GM20000 (cell line): ENCODE measurements at places on chromosomes 1 and 21.

- no peak for DNase-seq
Observed at GRCh38 chr1:47978486-47978885, 18.7 kb downstream of the TRABD2B start.

DNA sequence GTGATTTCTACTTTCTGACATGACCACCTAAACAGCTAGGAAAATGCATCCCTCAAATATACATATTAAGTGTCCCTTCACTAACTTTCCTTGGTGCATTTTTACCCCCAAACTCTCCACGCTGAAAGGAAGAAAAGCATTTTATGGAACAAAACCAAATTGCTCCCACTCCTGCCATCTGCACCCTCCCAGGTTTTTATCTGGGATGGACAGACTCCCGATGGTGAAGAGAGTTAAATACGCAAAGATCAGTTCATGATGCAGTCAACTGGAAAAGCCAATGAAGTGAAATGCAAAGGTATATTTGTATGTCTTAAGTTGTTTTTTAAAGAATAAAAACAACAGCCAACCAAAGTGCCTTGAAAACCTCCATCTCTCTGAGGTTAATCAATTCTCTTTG is 2.7 kb downstream of the DSTYK start:
- DNase-seq, result no peak

GRCh38 chr1:237578540-237578939 is 312.2 kb downstream of the ZP4 start:
- DNase-seq, result no peak

GRCh38 chr1:89754518-89754917 is 66.3 kb upstream of the LRRC8D start:
- no peak for DNase-seq

DNA sequence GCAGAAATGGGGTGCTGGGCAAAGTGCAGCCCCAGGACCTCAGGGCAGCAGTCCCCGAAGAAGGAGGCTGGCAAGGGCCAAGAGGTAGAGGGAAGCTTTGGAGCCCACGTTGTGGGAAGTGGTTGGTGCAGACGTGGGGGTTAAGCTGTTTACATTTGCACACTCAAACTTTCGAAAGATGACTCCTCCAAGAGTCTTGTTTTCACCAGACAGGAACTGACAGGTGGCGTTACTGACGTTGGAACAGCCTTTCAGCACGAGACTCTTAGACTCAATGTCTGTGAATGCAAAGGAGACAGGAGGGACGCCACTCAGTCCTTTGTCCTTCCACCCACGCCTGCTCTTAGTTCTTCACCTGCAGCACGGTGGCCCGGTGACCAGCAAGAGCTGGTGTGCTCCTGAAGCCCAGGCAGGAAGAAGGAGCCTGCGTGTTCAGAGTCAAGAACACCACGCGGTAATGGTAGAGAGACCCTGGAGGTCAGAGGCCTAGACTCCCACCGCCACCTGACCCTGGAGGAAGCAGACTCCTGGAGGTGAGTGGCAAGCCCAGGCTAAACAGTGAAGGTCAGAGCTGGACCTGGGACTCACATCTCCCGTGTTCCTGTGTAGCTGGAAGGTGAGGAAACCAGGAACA is 15.9 kb downstream of the LYPD8 start:
- no peak for DNase-seq

GRCh38 chr1:172054172-172054571 is 212.9 kb downstream of the DNM3 start:
- DNase-seq, result no peak

DNA sequence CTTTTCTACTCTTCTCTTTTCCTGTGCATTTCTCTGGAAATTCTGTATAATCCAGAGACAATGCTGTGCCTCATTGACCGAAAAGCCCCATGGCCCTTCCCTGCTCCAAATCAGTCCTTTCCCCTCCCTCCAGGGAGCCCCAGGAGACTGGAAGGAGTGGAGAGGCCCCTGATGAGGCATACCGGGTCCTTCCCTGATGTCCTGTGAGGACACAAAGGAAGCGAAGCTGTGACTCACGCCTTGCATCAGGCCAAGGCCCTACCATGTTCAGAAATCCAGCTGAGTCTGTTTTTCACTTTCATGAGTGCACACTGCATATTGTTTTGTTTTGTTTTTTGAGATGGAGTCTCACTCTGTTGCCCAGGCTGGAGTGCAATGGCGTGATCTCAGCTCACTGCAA is 38.7 kb upstream of the BECN2 start:
- no peak for DNase-seq

DNA sequence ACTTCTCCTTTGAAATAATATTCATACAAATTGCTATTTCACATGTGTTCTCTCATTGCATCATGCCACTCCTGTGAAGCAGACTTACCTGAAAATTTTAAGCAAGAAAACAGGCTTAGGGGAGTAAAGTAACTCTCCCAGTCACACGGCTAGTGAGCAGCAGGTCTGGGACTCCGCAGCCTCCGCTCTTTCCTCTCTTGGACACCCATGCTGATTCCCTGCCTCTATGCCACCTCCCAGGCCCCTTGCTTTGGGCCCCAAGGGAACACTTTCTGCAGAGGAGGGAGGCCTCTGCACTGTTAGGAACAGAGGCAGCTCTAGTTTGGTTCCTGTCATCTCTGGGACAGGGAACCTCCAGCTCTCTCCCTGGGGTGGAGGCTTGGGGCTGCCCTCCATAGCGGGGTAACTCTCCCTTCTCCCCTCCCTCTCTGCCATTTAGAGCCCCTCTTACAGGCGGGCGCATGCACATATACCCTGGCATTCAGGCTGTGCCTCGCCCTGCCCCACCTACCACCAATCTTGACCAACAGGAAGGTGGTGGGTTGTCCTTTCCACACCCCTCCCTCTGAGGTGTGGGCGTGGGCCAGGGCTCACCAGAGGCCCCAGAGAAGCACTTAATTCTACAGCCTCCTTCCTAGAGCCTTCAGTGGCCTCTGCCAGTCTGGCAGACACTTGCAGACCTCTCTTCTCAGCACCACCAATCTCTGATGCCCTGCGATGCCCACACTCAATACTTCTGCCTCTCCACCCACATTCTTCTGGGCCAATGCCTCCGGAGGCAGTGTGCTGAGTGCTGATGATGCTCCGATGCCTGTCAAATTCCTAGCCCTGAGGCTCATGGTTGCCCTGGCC is at the start of gene RXFP4:
TSS of gene RXFP4 (plus strand) at position 646 of the 852 bp plus-strand sequence. CDS start at position 718, 72 bp downstream.
- no peak for DNase-seq

- no peak for DNase-seq
Observed at GRCh38 chr1:40976952-40977690, 2.4 kb upstream of the CTPS1 start.

DNA sequence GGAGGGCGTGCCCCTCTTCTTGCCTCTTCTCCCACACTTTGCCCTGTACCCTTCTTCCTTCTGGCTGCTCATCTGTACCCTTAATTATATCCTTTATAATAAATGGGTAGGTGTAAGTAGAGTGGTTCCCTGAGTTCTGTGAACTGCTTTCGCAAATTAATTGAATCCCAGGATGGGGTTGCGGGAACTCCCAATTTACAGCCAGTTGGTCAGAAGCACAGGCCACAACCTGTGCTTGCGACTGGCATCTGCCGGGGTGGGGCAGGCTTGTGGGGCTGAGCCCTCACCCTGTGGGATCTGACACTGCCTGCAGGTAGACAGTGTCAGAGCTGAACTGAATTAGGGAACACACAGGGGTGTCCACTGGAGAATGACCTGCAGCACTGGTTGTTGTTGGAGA is 244.9 kb downstream of the KCNJ6 start:
- DNase-seq, result no peak

DNA sequence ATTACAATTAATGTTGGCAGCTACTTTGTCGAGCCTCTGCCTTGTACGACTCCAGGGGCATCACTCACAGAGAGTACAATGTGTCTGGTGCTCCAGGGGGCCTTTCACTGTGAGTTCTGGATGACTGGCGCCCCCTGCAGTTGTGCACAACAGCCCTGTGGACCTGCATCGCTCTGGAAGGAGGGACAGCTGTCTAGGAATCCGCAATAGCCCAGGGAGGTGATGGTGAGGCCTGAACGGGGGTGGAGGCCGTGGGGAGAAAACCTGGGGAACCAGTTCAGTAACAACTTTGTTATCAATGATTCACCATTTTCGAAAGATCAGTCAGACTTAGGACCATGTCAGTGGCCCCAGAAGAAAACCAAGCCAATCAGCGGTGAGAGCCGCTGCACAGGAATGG is 189.1 kb downstream of the KAZN start:
- DNase-seq, result no peak

GRCh38 chr1:41341365-41341683 is 19.9 kb upstream of the FOXO6 start:
- DNase-seq, result no peak

DNA sequence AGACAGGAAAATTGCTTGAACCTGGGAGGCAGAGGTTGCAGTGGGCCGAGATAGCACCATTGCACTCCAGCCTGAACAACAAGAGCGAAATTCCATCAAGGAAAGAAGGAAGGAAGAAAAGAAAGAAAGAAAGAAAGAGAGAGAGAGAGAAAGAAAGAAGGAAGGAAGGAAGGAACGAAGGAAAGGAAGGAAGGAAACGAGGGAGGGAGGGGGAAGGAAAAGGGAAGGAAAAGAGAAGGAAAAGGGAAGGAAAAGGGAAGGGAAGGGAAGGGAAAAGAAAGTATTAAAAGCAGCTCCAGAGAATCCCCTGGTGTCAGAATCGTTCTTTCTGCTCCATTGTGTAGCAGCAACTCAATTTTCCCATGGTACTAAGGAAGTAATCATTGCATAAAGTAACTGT is 19.2 kb upstream of the ZSWIM5 start:
- no peak for DNase-seq

DNA sequence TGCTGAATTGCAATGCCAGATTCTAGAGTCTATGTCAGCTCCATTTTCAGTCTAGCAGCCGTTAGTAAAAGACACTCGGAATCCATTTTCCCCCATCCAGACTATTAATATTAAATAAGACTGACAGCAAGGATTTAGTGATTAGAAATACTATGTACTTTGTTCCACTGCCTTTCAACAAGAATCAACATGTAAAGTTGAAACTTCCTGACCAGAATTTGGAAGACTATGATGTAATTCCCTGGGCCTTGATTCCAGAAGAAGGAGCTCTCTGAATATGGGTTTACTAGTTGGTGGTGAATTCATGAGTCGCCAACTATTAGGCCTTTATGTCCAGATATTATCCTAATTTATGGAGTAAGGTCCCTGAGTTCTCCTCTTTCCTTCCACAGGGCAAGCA is 24.8 kb downstream of the KDM1A start:
- DNase-seq, result no peak

GRCh38 chr1:54875000-54875399 is 12.0 kb downstream of the DHCR24 start:
- no peak for DNase-seq

DNA sequence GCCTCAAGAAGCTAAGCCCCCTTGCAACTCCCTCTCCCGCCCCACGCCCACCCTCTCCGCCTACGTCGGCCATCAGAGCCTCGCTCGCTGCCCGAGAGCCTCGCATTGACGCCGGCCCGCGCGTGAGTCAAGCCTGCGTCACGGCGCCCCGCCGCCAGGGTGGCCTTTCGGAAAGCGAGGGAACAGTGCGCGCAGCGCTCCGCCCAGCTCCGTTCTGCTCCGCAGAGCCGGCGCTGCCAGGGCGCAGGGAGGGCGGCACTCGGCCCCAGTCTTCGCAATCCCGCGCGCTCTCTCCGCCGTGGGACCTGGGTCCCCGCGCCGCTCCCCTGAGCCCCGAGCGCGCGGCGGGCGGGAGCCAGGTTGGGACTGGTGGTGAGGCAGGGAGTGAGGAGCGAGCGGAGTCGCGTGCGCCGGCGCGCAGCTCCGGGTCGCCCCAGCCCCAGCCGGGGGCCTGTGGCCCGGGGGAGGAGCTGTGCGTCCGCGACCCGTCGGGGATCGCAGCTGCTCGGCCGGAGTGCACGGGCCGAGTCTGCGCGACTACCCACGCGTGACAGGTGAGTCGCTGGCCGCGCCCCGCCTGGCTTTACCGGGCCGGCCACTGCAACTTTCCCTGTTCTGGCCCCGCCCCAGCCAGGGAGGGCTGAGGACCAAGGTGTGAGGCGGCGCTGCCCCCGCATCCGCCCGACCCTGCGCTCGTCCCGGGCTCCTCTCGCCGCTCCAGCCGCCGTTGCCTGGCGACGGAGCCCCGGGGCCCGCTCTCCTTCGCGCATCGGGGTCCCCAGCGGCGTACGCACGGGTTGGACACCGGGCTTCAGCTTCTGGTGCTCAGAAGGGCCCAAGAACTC is at the start of gene SLC6A17:
TSS of gene SLC6A17 (plus strand) at position 165 of the 845 bp plus-strand sequence. CDS start 16,436 bp downstream, outside the sequence.
- no peak for DNase-seq

DNA sequence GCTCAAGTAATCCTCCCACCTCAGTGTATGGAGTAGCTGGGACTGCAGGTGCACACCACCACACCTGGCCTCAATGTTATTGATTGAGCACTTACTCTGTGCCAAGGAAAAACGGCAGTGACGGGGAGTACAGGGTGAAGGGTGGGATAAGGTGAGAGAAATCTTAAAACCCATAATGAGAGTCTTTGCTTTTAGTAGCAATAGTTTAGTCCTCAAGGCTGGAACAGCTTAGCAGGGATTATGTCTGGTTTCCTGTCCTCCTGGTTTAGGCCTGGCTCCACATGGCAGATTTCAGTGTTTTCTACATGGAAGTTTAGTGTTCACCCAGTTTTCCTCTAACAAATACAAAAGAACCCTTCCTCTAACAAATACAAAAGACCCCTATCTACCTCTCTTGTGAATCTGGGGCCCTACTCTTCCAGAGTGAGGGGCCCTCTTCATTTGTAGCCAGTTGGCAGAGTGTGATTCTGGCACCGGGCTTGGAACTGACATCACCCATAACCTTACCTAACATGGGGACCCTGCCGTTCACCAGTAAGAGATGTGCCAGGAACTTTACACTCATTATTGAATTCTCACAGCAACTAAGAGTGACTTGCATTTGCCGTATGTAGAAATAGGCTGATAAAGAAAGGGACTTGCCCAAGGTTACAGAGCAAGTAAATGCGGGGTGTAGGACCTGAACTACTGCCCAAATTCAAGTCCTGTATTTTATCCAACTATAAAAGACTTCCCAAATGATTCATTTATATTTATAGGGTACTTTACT is 6.9 kb downstream of the ZNF691 start:
- no peak for DNase-seq

- DNase-seq, result no peak
Observed at GRCh38 chr21:45132841-45133573, 58.6 kb downstream of the ADARB1 start.

GRCh38 chr1:185477638-185478580 is 160.9 kb upstream of the IVNS1ABP start:
- DNase-seq, result no peak

GRCh38 chr1:68453060-68453670 is 3.4 kb upstream of the RPE65 start:
- no peak for DNase-seq

DNA sequence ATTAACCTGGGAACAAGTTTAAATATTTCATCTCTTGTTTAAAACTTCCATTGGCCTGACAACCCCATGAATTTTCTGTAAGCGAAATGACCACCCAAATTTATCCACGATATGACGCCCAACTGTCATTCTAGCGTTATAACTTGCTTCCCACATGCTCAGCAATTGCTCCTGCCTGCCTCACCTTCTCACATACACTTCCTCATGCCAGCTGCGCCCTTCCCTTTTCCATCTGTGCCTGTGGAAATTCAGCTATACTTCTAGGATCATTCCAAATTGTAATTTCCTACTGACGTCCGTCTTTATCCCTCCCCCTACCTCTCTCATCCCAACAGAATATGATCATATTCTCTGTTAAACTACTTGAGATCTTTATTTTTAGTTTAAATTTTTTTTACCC is 248.0 kb downstream of the RGS7 start:
- no peak for DNase-seq

GRCh38 chr1:204650911-204651570 is 34.5 kb downstream of the LRRN2 start:
- no peak for DNase-seq
